ENCODE measurements at places on chromosomes 4 and X.

DNA sequence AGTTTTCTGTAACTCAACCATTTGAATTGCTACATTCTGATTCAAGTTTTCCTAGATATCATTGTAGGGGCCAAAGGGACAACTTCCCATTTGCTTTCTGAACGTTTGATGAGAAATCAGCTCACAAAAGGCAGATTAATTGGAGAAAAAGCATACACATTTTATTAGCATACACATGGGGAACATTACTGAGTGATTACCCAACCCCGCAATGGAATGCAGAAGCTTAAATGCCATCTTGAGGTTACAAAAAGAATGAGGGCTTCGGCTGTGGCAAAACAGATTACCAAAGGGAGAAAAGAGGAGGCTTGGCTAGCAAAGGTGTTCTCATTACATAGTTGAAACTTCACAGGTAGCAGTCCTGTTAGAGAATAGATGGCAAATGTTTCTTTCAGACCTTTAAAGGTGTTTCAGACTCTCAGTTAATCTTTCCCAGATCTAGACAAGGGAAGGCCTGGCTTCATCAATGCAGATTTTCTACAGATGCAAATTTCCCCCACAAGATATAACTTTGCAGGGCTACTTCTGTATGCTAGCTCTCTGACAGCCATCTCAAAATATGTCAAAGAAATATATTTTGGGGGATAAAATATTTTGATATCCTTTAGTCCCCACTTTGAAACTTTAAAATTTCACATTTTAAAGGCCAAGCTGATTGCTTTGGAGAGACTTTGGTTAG is 26.5 kb upstream of the HERC6 start:
- no peak for DNase-seq

- DNase-seq, result no peak
Observed at GRCh38 chr4:133146574-133147241, 2.4 kb upstream of the PCDH10 start.

- no peak for DNase-seq
Observed at GRCh38 chr4:109730619-109731545, 1.0 kb upstream of the PLA2G12A start.

- DNase-seq, result no peak
Observed at GRCh38 chr4:14837860-14838259, 164.4 kb upstream of the CPEB2 start.

GRCh38 chr4:16642897-16643296 is 255.5 kb downstream of the LDB2 start:
- no peak for DNase-seq

- no peak for DNase-seq
Observed at GRCh38 chr4:33316033-33316432, 2595.9 kb downstream of the PCDH7 start.

- DNase-seq, result no peak
Observed at GRCh38 chr4:1608196-1608820, 75.8 kb downstream of the FAM53A start.

DNA sequence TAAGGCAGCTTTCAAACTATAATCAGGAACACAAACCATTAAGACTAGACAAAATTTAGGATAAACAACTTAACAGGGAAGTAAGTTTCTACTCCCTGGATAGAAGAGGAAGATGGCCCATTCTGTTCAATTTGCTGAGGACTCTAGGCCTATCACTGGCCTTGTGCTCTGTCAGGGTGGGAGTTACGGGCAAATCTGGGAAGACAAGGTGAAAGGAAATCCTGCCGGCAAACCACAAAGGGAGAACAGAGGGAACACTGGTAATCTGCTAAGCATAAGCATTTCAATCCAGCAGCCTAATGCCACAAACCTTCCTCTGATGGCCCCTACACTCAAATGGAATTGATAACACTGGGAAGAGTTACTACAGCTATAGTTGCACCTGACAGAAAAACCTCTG is 8.3 kb downstream of the GPR82 start:
- no peak for DNase-seq

DNA sequence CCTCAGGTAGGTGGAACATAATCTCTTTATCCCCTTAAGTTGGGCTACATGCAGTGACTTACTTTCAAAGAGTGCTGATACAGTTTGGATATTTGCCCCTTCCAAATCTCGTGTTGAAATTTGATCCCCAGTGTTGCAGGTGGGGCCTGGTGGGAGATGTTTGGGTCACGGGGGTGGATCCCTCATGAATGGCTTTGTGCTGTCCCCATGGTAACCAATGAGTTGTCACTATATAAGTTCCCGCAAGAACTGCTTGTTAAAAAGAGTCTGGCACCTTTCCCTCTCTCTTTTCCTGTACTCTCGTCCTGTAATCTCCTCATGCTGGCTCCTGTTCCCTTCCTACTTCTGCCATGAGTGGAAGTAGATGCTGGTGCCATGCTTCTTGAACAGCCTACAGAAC is 71.3 kb downstream of the GLRA3 start:
- no peak for DNase-seq

- DNase-seq, result no peak
Observed at GRCh38 chr4:74266081-74266480, 42.2 kb upstream of the EPGN start.

DNA sequence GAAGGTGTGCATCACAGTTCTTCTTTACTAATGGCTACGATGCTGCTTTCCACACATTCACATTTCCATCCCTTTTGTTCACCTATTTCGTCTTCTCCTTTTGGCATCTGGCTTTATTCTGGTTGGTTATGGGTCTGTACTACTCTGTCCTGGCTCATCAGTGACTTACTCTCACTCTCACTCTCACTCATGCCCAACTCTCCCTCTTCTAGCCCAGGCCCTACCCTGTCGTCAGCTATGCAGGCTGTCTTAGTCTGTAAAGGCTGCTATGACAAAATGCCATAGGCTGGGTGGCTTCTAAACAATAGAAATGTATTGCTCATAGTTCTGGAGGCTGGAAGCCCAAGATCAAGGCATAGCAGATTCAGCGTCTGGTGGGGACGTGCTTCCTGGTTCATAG is 105.6 kb upstream of the PUDP start:
- DNase-seq, result no peak

- DNase-seq, result no peak
Observed at GRCh38 chrX:53156207-53156596, 62.3 kb downstream of the KANTR start.

- no peak for DNase-seq
Observed at GRCh38 chr4:15378062-15378461, 49.8 kb upstream of the C1QTNF7 start.

DNA sequence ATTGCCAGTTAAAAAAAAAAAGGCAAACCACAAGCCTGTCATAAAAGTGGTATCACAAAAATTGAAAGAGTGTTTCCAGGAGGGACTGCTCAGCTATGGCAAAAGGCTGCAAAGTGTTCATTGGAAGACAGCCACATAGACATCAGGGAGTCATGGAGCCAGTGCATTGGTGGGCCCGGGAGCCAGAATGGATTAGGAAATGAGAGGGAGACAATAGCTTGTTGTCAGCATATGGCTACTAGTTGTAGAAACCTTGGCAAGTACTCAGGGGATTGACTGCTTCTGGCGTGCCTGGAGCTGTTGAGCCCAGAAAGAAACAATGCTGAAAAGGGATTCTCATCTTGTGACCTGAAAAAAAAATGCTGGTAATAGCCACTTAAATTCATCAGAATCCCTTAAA is 5.0 kb downstream of the GAR1 start:
- DNase-seq, result no peak

- no peak for DNase-seq
Observed at GRCh38 chr4:78310007-78310739, 241.4 kb upstream of the ANXA3 start.

DNA sequence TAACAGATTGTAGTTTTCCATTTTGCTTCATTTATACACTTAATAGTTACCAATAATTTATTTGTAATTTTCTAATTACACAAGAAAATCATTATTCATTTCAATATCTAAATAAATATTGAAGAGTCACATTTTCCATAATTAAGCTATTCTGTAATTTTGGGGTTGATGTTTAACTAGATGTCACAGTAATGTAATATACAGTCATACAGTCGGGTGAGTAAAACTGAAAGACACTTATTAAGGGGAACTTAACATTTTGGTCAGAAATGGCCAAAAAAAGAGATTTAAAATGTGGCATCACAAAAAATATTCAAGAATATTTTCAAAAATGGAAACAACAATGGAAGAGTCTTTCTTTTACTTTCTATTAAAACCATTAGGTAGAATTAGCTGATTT is 1080.3 kb downstream of the ARAP2 start:
- DNase-seq, result no peak

DNA sequence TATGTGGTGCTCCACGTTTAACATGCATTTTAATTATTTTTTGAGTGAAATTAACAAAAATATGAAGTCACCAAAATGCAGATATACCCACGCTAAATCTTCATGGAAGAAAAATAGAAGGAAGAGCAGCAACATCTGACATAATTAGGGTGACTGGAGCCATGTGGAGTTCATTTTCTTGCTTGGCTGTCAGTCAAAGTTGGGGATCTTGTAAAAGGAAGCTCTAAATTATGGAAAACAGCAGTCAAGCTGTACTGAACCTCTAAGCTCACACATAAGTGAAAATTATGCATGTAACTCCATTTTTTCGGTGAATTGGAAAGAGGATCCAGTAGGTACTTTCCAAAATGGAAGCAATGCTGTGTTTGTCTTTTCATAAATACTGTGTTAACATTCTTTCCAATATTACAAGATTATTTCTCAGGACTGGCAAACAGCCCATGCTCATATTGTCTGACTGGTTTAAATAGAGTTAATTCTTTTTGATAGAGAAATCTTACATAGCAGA is 9.7 kb upstream of the PDGFC start:
- no peak for DNase-seq

- DNase-seq, result no peak
Observed at GRCh38 chr4:21002976-21003375, 302.7 kb downstream of the PACRGL start.

DNA sequence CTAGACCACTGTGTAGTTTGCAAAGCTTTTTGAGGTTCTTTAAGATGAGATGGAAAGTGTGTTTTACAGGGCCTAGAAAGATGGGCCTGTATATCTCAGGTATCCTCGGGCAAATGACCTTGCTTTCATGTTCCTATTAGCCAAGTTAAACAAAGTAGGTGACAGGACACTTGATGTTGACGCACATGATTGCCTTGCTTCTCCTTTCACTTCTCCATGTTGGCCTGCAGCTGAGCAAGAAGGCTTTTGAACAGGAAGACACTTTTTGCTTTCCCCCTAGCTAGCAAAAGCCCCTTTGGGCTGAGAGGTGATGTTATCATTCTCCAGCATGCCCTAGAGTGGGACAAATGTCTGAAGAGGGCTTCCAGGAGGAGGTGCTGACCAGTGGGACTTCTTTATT is 202.1 kb downstream of the GPC3 start:
- no peak for DNase-seq

- no peak for DNase-seq
Observed at GRCh38 chr4:89069481-89069880, 12.5 kb upstream of the FAM13A start.

- DNase-seq, result no peak
Observed at GRCh38 chr4:1187182-1187581, 14.8 kb upstream of the SPON2 start.

DNA sequence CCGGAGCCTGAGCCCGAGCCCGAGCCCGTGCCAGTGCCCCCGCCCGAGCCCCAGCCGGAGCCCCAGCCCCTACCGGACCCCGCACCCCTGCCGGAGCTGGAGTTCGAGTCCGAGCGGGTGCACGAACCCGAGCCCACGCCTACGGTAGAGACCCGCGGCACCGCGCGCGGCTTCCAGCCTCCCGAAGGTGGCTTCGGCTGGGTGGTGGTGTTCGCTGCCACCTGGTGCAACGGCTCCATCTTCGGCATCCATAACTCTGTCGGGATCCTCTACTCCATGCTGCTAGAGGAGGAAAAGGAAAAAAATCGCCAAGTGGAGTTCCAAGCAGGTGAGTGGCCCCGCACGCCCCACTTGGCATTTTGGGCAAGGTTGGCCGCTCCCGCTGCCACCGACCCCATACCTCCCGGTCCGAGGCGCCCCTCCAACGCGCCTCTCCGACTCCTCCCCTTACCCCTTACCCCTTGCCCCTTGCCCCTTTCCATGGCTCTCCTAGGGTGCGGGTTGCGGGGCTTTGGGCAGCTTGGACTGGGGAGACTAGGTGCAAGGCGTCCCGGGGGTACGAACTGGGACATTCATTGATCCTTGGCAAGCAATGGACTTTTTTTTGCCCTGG is 553 bp downstream of the SLC16A2 start:
- no peak for DNase-seq

DNA sequence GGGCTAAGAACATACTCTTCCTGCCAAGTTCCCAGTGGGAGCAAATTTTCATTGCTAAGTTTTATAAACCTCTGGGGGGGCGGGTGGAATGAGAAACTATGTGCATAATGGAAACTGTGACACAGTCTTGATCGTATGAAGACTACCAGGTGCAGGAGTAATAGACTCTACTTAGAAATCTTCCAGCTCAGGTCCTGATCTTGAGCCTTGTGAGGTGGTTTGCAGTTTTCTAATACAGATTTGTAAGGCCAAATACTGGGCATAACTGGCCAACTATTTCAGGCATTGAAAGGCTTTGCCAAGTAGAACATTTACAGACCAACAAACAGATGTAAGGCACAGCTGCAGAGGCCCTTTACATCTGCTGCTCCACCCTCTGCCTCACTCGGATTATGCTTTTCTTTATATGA is 89.7 kb upstream of the CBR4 start:
- no peak for DNase-seq

DNA sequence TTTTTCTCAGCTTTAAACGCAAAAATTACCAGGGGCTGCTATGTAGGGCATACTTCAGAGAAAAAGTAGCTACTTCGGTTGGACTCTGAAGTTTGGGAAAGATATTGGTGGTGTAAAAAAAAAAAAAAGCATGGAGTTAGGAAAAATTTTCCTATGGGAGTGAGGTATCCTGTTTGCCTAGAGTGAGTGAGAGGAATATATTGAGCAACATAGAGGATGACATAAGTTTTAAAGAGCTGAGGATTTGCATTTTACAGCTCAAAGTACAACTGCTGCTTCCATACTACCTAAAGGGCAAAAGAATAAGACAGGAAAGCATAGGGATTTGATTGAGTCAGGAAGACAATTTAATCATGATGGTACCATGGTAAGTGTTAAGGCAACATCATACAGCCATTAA is 7.3 kb downstream of the GPRASP1 start:
- DNase-seq, result no peak

- no peak for DNase-seq
Observed at GRCh38 chr4:6499238-6499600, 26.8 kb upstream of the PPP2R2C start.

DNA sequence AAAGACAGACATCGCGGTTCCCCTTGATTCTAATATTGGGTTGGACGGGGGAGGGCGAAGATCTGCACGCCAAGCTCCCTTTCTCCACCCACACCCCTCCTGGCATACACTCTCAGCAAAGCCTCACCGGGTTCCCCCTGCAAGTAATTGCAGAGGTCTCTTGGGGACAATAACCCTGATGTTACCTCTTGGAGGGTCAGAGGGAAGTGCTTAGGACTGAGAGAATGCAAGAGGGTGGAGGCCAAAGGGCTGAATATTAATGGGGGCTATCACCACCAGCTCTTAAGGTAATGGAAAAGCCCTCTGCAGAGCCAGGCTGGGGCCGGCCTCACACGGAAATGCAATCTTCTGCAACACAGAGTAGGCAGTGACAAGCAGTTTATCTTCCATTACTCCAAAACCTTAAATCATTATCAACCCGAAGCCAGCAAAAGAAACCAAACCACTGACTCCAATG is 344.1 kb upstream of the GATB start:
- DNase-seq, result no peak

All from stimulated activated CD4-positive, alpha-beta T cell treated with anti-CD3 and anti-CD28 coated beads, Interleukin-15, amount 100 ng/mL, for 1 hour (primary cell).